T-helper 1 cell (primary cell): ENCODE measurements at places on chromosomes 7 and 10.
A peak's percentile ranks its signal among the peaks of the same experiment; 100 is the strongest.

DNA sequence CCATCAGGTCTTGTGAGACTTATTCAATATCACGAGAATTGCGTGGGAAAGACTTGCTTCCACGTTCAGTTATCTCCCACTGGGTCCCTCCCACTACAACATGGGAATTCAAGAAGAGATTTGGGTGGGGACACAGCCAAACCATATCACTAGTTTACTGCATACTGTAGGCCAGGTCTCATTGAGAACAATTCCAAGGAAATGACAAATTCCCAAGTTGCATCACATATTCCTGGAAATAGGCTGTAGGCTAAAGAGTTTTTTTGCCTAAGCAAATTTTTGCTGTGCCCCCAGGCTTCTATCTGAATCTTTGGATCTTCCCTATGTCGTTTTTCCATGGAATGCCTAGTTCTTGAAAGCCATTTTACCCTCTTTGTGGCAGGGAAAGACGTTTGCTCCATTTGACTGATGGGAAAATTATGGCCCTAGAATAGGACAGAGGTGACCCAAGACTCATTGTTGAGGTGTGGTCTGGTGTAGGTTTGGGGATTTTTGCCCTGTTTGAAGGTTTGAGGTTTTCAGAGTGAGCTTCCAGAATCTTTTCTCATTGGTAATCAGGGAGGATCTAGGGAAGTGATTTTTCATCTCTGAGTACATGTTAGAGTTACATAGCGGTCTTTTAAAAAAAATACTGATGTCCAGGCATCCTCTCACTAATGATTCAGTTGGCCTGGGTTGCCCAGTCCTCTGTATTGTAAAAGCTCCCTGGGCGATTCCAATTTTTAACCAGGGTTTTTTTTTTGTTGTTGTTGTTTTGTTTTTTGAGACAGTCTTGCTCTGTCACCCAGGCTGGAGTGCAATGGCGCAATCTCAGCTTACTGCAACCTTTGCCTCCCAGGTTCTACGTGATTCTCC, 44.4 kb downstream of the TACR2 start:
- DNase-seq: no peak

DNA sequence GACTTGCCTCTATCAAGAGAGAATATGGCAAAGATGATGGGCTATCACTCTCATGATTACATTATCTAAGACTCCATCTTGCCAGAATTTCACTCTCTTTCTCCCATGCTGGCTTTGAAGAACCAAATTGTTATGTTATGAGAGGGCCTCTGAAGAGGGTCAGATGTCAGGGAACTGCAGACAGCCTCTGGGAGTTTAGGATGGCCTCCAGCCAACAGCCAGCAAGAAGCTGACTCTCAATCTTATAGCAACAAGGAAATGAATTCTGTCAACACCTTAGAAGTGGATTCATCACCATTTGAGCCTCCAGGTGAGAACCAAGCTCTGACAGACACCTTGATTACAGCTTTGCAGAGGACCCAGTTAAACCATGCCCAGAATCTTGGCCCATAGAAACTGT, 33.6 kb downstream of the ZNF22 start:
- DNase-seq: no peak

GRCh38 chr7:136336932-136337331, 359.8 kb upstream of the MTPN start:
- no peak for DNase-seq

- no peak for DNase-seq
Observed at GRCh38 chr10:126081841-126082466, 185.6 kb downstream of the FANK1 start.

- no peak for DNase-seq
Observed at GRCh38 chr7:139984642-139985539, 77.9 kb downstream of the PARP12 start.

- DNase-seq: no peak
Observed at GRCh38 chr10:110897184-110897583, 21.8 kb downstream of the BBIP1 start.

DNA sequence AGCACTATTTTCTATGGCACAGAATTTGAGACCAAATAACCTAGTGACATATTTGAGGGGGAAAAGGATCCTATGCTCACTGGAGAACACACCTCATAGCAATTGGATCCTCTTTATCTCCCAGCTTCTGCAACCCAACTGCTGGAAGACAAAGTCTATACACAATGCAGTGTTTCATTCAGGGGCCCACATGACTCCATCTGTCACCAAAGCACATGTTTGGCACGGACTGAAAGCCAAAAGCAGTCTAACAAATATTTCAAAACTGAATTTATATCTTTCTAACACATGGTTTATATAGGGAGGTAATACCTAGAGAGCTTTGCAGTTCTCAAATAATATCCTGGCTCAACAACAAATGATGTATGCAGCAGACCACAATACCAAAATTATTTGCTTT, 39.2 kb downstream of the ADAM12 start:
- DNase-seq: no peak

DNA sequence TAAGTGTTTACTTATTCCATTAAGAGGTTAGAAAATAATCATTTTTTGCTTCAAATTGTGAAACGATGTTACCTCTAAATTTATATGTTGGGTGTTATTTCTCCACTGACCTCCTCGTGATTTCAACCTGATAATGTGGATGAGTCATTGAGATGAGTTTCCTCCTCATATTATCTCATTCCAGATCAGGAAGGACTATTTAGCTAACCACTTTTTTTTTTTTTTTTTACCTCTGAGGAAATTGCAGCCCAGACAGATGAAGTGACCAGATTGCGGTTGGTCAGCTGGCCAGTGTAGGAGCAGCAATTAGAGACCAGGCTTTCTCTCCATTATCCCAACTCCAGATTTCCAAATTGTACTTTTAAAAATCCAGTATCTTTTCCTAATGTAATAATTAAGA, 248.7 kb downstream of the FZD1 start:
- no peak for DNase-seq

DNA sequence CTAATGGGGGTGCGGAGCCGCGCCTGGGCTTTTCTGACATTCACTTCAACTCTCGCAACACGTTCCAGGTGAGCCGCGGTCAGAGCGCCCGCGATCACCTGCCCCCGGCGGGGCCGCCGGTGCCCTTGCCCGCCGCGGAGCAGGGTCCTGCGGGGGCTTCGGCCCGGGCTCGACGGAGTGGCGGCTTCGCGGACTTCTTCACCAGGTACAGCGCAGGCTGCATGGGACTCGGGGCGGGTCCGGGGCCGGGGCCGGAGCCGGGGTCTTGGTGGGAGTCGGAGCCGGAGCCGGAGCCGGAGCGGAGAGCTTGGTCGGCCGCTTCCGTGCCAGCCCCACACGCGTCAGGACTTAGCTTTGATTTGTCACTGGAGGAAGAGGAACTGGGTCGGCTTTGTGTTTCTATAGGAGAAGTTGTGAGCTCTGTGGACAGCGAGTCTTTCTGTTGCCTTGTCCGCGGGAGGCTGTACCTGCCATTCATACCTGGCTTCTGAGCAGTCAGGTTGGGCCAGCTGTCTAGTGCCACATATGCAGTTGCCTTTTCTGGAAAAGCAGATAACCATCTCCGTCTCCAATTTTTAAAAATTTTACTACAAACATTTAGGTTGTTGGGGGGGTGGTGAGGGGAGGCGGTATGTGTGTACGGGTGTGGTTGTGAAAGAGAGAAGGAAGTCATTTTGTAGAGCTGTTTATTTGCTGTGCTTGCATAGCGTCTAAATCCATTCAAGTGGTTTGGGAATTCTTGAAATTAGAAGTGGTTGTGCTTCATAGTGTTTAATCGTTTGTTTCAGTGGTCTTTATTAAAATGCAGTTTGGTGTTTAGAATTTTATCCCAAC, 1.3 kb downstream of the TBC1D12 start:
- no peak for DNase-seq

- DNase-seq: no peak
Observed at GRCh38 chr7:10740805-10741204, 232.9 kb upstream of the PHF14 start.

- DNase-seq: no peak
Observed at GRCh38 chr10:42979721-42980467, 97.0 kb upstream of the RET start.

- peak; percentile 40 for DNase-seq
Observed at GRCh38 chr7:141654551-141654950, 47.4 kb downstream of the DENND11 start.

GRCh38 chr7:38461887-38462286, 169.3 kb downstream of the AMPH start:
- DNase-seq: no peak

DNA sequence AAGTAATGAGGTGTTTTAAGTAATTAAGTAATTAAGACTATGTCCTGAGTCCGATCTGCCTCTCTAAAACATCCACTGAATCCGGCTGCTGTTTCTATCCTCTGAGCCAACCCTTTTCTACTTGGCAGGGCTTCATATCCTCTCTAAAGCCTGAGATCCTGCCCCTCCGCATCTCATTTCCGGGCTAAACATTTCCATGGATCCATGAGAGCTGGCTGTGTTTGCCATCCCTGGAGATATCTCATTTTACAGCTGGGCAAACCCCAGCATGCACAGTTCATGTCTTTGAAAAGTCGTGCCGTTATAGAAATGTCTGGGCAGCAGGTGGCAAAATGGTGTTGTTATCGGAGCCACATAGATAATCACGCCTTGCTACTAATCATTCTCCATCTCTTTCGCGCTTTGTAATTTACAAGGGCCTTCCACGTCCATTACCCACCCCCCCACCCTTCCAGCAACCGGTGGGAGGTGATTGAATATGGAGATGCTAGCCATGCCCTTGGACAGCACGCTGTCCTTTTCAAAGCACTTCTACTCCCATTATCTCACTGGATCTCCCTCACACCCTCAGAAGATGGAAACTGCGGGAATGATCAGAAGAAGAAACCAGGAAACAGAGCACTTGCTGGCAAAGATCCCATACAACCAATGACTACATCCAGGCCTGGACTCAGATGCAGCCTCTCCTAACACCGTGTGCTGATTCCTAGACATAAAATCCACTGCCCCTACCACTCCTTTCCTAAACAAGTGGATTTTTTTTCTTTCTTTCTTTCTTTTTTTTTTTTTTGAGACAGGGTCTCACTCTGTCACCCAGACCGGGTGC, 1189.2 kb downstream of the TYW1 start:
- no peak for DNase-seq

GRCh38 chr7:139574618-139575337, 51.3 kb downstream of the CLEC2L start:
- DNase-seq: no peak

- DNase-seq: no peak
Observed at GRCh38 chr7:1100386-1100785, 12.5 kb downstream of the GPER1 start.

DNA sequence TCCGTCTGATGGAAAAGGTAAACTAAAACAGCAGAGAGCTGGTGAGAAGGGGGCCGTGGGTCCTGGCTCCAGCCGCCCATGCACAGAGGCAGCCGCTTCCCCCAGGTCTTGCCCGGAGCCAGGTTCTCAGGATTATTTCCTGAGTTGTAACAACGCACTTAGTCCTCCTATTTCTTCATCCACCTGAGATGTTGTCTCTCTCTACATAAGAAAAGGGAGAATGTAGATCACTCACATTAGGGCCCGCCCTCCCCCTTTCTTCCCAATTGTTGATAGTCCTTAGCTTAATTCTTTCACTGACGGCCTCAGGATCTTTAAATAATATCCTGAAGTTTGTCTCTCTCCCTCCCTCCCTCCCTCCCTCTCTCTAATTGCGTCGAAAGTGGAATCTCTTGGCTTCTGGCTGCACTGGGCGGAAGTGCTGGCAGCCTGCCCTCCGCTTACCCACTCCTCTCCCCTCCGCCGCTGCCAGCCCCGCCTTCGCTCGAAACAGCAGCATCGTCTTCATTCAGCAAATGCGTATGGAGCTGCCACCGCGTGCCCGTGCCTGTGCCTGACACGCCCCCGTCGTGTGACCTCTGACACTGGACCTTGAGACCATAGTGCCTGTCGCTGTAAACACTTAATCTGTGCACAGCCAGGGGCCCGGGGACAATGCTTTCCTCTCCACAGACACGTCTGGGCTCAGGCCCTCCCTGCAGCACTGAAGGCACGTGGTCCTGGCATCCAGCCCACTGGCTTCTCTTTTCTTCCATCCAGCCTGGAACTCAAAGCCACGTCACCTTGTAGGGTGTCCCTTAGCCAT, 174.5 kb upstream of the PPP2R2D start:
- DNase-seq: no peak

DNA sequence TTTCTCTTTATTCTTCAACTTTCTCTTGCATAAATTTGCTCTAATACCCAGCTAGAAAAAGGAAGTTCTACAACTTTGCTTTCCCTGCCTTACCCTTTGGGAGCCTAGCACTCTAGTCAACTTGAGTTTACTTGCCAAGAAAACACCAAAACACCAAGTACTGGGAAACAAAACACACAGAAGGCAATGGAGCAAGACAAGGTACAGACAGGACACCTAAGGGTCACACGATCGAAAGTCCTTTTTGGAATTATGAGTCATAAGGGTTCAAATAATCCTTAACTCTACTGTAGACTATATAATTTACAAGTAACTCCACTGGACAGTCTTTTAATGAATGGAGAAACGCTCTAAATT, 42.6 kb upstream of the ANAPC16 start:
- no peak for DNase-seq

- no peak for DNase-seq
Observed at GRCh38 chr7:51569581-51569980, 253.0 kb upstream of the COBL start.

DNA sequence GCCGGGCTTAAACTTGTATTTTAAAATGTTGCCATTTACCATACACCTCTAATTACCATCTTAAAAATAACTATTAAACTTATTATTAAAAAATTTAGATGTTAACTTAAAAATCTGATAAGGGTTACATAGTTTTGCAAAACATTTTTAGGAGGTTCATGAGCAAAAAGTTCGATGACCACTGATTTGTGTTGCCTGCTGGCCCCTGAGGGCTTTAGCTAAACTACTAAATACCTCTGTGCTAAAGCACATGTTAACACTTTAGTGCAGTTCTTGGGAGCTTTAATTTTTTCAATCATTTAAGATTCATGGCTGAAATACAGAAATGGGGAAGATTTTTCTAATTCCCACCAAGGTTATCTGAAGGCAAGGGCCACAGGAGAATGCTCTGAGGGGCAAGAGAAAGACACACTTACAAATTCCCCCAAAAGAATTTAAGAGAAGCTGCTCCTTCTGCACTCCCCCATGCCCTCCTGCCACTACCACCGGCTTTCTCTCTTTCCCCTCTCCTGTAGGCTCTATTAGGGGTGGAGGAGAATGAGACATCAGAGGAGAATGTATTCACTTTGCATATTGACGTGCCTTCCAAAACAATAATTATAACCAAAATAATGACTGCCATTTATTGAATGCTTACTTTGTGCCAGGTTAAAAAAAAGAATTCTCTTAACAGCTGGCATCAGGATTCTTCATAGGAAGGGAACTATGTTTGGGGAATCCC, 106.2 kb downstream of the RTKN2 start:
- no peak for DNase-seq

DNA sequence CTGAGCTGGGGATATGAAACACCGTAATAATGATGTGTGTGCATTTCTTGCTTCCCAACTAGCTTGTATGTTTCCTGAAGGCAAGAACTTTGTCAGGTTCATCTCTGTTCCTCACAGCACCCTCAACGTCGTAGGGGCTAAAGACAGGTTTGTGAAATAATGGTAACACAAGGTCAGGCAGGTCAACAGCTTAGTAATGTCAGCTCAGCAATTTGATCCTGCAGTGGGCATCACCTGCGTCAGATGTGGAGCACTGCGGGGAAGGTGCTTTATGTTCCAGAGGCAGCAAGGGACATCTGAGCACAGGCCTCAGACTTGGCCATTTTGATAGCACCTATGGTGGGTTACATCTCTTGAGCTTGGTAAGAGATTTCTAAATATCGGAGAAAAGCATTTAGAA, 51.8 kb upstream of the BTBD16 start:
- DNase-seq: no peak
